ENCODE measurements at places on chromosomes 7 and 10.
A peak's percentile ranks its signal among the peaks of the same experiment; 100 is the strongest.

GRCh38 chr10:91307489-91307888, 87.0 kb downstream of the PCGF5 start:
- DNase-seq = no peak

GRCh38 chr7:134434701-134435100, 24.2 kb downstream of the AKR1B1 start:
- DNase-seq = no peak

DNA sequence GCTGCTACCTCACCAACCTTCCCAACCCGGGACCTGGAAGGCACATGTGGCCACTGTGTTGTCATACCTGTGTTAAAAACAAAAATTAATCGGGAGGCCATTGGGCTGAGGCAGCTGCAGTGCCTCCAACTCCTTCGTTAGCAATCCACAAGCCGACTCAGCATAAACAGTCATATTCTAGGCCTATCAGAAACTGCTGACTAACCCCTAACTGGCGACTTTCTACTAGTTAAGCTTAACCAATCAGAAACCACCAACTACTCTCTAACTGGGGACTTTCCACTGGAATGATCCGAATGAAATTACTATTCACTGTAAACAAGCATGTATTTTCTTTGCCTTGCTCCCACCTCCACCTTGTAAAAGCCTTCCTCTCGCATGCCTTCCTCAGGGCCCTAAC, 14.1 kb upstream of the TMEM72 start:
- DNase-seq = no peak

DNA sequence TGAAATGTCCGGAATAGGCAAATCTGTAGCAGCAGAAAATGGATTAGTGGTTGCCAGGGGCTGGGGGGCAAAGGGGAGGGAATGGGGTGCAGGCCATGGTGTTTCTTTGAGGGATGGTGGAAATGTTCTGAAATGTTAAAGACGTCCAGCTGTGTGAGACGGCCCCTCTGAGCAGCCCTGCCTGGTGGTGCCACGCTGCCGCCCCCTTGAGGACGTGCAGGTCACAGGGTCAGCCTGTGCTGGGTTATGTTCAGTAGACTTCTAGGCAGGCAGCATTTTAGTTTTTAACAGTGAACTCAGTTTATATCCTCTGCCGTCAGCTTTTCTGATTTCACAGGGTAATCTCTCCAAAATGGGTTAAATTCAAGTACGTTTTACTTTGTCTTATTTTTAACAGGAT, 9.4 kb downstream of the NUB1 start:
- DNase-seq = peak; percentile 62

DNA sequence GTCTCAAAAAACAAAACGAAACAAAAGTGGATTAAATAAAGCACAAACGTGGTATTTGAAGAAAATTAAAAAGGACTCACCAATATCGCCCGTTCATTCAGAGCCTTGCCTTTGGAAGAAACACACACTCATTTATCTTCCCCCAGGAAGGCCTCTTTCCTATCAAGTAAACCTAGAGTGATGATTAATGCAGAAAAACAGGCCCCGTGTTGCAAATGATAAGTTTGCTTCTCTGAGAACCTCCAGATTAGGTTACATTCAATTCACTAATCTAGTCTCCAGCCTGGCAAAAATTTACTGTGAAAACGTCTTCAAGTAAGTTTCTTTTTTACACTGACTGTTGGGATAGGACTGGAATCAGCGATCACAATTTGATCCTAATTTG, 78.0 kb upstream of the C1GALT1 start:
- no peak for DNase-seq

Measured in activated T-cell treated with anti-CD3 and anti-CD28 coated beads, Interleukin-2, amount 50 U/mL, for 24 hours (primary cell).